ENCODE measurements at places on chromosomes 6 and 20.
A peak's percentile ranks its signal among the peaks of the same experiment; 100 is the strongest.

DNA sequence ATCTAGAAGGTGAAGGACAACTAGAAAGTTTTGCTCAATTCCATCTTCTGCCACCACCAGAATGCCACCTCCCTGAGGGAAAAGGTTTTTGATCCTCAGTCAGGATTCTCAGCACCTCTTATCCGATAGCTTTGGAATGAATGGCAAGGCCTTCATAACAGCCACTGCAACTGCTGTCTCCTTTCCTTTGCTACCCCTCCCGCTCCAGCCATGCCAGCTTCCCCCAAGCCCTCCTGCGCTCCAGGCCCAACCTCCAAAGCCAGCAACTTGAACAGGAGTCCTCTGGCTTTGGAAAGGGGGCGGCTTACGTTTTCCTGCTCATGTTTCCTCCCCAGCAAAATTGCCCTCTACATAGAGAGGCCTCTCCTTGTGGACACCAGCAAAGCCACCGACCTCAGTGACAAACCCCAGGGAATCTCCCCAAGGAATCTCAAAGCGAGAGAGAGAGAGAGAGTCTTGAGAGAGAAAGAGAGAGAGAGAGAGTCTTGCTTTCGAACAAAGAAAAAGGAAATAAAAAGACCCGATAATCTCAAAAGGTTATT lies 420 bp upstream of the BTN2A1 start:
- DNase-seq: peak; percentile 31

DNA sequence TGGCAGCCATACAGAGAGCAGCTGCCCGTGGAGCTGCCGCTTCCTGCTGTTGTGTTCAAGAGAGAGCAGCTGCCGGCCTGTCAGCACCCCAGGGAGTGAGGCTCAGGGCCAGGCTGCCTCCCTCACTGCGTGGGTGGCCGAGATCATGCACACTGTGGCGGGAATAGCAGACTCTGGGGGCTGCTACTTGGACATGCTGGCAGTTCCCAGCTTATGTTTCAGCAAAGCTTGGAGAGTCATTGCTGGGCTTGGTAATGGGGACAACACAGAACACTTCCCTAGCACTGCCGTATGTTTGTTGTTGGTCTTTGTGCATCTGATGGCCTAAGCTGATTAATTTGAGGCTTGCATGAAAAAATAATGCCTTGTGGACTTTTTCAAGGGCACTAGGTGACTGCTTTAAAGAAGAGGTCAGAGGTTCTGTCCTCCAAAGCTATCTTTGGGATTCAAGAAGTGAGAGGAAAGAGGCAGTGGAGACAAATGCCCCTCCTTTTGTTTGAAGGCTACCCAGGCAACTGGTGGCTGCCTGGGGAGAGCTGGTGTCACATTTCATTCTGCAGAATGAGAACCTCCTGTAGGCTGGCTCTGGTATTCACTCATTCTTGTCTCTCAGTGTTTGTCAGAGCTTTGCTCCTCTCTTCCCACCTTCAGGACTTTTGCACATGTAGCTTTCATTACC lies 18.8 kb downstream of the MRAP2 start:
- peak; percentile 28 for DNase-seq

- DNase-seq: no peak
Measured at GRCh38 chr6:71388856-71389527, 100.4 kb downstream of the OGFRL1 start.

DNA sequence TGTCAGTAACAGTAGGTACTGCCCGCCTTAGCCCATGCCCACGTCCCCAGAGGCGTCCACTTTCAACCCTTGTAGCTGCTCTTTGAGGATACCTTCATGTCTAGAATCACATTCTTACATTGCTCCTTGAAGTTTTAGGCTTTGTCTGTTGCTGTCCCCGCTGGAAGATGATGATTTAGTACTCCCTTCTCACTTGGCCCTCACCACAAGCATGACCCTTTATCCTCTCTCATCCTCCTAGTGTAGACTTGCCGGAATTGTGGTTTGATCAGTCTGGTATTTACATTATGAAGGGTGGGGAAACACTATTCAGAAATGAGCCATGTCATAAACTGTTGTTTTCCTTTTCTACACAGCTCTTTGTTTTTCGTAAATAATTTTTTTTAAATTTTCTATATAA lies 87.4 kb downstream of the ARID1B start:
- DNase-seq: no peak

- no peak for DNase-seq
Measured at GRCh38 chr6:113481458-113481857, 375.7 kb upstream of the MARCKS start.

GRCh38 chr20:20793591-20793990 lies 81.1 kb upstream of the RALGAPA2 start:
- no peak for DNase-seq

DNA sequence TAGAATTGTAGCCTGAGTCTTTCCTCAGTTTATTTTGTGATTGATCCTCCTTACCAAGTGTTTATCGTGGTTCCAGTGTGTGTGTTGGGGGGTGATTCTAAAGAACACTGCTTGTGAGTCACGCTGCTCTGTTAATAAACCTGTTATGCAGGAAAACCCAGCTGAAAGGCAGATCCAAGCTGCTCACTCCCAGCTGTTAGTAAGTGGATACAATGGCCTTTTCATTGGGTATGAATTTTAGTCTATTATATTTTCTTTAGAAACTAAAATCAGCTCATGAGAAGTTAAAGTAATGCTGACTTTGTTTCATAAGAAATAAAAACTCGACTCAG lies 12.2 kb upstream of the DSTN start:
- no peak for DNase-seq

DNA sequence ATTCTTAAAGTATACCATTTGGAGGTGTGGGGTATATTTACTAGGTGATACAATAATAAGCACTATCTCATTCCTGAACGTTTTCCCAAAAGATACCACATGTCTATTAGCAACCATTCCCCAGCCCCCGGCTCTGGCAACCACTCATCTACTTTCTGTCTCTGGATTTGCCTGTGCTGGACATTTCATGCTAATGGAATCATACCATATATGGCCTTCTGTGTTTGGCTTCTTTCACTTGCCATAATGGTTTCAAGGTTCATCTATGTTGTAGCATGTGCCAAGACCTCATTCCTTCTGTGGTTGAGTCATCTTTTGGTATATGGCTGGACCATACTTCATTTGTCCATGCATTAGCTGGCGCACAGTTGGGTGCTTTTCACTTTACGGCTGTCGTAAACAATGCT lies 39.7 kb downstream of the BCAS4 start:
- DNase-seq: no peak

- DNase-seq: no peak
Measured at GRCh38 chr6:147710890-147711289, 202.4 kb downstream of the SAMD5 start.

DNA sequence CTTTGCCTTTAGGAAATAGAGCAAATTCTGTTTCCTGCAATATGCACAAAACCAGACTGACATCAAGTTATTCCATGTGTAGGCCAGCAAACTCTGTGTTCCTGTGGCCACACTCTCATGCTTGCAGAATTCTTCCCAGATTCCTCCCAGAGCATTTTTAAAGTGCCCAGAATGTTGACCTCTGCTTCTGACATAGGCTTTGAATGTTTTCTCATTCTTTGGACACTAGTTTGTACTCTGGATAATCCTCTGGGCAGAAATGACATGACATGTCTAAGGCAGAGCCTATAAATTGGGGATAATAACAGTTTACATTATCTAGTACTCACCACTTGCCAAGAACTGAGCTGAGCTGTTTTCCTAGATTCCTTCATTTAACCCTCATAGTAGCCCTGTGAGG lies 9.2 kb upstream of the EFHC1 start:
- no peak for DNase-seq

DNA sequence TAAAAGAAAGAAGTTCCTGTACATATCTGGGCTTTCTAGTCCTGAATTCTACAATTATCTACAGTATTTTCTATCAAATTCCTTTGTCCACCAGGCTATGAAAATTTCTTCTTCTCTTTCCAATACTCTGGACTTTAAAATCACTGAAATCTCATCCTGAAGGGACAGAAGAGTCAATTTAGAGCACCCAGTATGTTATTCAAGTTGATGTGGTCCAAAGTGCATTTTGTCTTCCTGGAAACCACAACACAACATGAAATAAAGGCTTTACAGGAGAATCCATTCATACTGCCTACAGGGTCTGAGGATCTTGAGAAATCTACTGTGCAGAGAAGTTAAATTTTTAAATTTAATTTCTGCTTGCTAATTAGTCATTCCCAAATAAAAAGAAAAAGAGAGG lies 94.9 kb upstream of the ADGRF1 start:
- no peak for DNase-seq

- DNase-seq: no peak
Measured at GRCh38 chr20:13256606-13257005, 35.5 kb downstream of the ISM1 start.

DNA sequence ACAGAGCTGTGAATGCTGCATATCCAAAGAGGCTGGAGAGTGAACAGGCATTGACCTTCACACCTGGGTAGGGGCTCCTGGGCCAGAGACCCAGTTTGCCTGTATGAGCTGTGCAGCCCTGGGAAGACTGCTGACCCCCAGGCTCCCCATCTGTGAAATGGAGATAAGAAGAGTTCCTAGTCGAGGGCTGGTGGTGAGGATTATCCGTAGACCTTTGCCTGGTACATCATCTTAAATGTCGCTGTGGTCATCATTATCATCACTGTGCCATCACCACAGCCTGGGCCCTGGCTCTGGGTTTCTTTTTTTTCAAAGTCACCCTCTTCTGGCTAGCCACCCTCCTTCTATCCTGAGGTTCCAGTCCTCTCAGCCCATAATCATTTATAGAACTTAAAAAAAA lies 12.0 kb downstream of the AGPAT4 start:
- no peak for DNase-seq

GRCh38 chr6:56933650-56934049 lies 21.3 kb upstream of the BEND6 start:
- DNase-seq: no peak

DNA sequence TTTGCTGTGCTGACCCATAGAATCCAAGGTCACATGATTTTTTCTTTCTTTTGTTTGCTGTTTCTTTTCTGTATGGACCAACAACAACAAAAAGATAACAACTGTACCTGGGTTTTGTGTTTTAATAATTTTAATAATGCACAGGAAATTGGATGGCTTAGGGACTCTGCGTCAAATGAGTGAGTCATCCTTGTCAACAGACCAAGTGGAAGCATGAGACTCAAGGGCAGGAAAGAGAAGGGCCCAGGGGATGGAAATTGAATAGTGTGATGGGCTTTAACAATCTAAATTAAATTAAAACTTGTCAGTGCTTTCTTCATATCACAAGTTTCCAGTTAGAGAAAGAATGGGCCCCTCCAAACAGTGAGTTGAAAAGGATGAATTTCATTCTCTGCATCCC lies 413.0 kb downstream of the PREX1 start:
- DNase-seq: no peak

GRCh38 chr6:123622780-123623179 lies 14.0 kb downstream of the TRDN start:
- no peak for DNase-seq

All from endothelial cell (in vitro differentiated cells).